ENCODE measurements at places on chromosomes 4 and X.

DNA sequence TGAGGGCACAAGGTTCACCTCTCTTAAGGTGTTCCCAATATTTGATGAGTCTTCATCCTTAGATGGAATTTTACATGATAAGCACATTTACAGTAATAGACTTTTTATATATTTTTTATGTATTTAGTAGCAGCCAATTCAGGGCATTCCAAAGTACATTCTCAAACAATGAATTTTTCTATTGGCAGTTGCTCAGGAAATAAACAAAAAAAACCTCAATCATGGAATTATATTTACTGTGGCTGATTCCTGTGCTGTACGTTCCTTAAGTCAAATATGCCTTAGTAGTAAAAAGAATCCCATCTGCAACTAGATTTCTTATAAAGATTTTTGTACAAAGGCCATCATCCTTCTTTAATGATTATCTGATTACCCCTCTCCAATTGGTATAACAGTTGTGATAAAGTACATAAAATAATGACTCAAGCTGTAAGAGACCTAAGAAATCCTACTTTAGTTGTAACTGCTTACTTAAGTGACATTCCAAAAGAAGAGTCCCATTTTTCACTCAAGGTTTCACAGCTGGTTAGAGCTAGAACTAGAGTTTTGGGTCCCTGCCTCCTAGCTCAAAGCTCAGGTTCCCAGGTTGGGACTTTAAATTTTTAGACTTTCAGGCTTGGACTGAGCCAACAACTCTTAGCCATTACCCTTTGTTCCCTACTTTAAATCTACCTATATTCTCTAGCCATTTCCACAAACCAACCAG, 152.7 kb downstream of the FHIP1A start:
- no peaks in the 10 kb centered on the region for H3K27me3 ChIP-seq
- no peaks in the 10 kb centered on the region for H3K36me3 ChIP-seq
- peaks cover 12% of the 10 kb centered on the region for H3K4me1 ChIP-seq
- no peak overlapping the region for H3K4me3 ChIP-seq
- no peak overlapping the region for H3K27ac ChIP-seq
- DNase-seq, result no peak

- H3K27ac ChIP-seq, result no peak overlapping the region
- H3K36me3 ChIP-seq, result no peaks in the 10 kb centered on the region
- no peaks in the 10 kb centered on the region for H3K27me3 ChIP-seq
- no peak for DNase-seq
Observed at GRCh38 chr4:95585016-95585695, 36.4 kb upstream of the UNC5C start.

DNA sequence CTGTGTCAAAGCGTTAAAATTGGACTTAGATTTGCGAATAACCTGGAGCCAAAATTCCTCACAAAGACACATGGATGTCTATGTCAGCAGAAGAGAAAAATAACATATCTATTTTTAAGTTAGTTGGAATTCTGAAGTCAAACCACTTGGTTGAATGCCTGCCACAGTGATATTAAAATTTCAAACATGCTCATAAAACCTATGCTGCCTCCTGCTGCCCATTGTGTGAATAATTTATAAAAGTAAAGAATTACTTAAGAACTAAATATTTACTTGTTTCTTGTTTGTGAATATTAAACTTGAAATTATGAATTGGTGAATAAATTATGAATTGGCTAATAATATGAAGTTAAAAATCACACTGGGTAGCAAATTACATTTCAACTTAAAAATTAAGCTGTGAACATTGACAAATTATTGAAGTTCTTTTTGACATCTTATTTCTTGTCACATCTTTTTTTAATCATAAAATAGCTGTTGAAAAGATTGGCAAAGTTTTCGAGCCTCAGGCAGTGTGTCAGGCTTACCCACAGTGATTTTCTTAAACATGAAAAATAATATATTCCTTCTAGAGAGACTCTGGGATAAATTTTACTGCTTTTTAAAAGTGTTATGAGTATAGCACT, 35.4 kb downstream of the FABP2 start:
- H3K27ac ChIP-seq, result no peak overlapping the region
- no peak overlapping the region for H3K4me3 ChIP-seq
- peaks cover 46% of the 10 kb centered on the region for H3K4me1 ChIP-seq
- H3K27me3 ChIP-seq, result no peaks in the 10 kb centered on the region
- peaks cover 29% of the 10 kb centered on the region for H3K36me3 ChIP-seq

DNA sequence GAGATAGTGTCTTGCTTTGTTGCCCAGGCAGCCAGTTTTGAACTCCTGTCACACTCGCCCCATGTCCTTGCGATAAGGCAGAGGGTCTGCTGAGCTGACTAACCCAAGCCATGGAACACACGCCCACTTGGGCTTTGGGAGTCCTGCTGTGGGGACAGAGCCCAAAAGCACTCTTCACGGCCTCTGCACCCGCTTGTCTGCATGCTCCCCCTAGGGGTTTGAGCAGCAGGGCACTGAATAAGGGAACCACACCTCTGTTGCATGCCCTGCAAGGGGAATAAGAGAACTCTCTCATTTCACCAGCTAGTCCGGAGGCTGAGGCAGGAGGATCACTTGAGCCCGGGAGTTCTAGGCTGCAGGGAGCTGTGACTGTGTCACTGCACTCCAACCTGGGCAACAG, 166.0 kb downstream of the STAG2 start:
- DNase-seq, result no peak
- H3K27ac ChIP-seq, result no peak overlapping the region
- H3K4me1 ChIP-seq, result no peaks in the 10 kb centered on the region
- H3K27me3 ChIP-seq, result no peaks in the 10 kb centered on the region
- no peak overlapping the region for H3K4me3 ChIP-seq

Measured in stomach (tissue), 19 donors.